ENCODE measurements at places on chromosomes 5 and 9.

- no peak for DNase-seq
Observed at GRCh38 chr9:118561051-118561450, 808.2 kb downstream of the BRINP1 start.

DNA sequence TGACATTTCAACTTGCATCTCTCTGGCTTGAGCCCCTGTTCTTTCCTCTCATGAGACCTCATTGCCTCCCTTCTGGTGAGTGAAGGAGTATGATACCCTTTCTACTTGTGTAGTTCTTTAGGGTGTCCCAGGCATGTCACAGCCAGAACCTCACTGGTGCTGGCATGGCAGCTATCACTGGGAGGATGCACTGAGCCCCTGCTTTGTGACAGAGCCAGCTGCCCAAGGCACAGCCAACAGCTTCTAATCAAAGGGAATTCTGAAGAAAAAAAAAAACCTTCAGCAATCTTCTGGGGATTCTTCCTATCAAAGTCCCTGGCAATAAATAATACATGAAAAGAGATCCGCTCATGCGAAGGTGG lies 652.6 kb upstream of the KLF4 start:
- DNase-seq = no peak

GRCh38 chr5:78813906-78814530 lies 165.4 kb upstream of the LHFPL2 start:
- DNase-seq = no peak

- no peak for DNase-seq
Observed at GRCh38 chr5:119427060-119427459, 25.2 kb upstream of the HSD17B4 start.

GRCh38 chr9:91341258-91341746 lies 20.4 kb downstream of the AUH start:
- no peak for DNase-seq

GRCh38 chr9:109010746-109011145 lies 2.6 kb downstream of the CTNNAL1 start:
- peak; percentile 43 for DNase-seq

- no peak for DNase-seq
Observed at GRCh38 chr5:134594797-134595457, 37.7 kb downstream of the SAR1B start.

DNA sequence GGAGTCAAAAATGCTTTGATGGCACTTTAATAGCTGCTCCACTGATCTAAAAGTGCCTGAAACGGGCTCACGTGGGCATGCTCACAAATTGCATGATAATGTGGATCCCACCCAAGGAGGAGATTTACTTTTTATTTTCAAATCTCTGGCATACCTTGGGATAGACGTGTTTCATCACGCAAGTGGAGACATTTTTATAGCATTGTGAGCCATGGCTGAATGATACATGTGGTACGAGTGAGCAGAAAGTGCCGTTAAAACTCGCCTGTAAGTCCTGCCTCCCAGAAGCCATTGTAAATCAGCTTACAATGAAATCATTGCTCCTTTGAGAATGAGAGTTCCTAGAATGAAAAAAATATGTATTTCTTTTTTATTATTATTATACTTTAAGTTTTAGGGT lies 514.7 kb downstream of the MAT2B start:
- DNase-seq = no peak

- no peak for DNase-seq
Observed at GRCh38 chr5:77971776-77972468, 195.8 kb upstream of the TBCA start.
